ENCODE measurements at places on chromosomes 5 and 9.

DNA sequence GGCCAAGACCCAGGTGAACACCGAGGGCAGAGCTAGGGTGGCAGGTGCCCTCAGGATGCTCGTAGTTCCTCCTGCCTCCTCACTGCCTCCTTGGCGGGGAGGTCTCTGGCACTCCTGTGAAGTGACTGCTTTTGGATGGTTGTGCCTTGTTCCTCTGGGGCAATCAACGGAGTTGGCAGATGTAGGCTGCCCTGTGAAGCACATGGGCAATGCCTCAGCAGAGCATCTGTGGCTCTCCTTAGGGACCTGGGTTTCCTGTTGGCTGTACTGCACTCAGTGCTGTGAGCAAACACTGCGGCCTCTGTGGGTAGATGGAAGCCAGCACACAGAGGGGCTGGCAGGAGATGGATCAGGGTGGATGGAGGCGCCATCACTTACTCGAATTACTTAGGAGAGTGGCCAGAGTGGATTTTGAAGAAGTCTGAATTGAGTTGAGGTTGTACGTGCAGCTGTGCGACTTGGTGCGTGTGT lies 71.4 kb upstream of the COL5A1 start:
- DNase-seq: no peak

GRCh38 chr5:138654281-138654867 lies 79.2 kb upstream of the HSPA9 start:
- DNase-seq: peak; percentile 9

DNA sequence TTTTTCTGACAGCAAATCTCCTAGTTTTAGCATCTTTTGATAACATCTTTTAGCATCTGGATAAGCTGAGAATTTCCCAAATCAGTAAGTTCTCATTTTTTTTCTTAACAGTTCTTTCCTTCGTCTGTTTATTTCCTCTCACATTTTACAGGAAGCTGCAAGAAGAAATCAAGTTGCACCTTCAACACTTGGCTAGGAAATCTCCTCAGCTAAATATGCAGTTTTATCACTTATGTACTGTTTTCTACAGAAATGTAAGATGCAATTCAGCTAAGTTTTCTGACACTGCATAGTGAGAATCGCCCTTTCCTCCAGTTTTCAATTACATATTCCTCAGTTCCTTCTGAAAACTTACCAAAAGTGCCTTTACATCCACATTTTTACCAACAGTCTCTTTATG lies 59.0 kb upstream of the MSX2 start:
- no peak for DNase-seq

- DNase-seq: no peak
These were observed 513.7 kb upstream of the PTGER4 start for GRCh38 chr5:40165789-40166728.

DNA sequence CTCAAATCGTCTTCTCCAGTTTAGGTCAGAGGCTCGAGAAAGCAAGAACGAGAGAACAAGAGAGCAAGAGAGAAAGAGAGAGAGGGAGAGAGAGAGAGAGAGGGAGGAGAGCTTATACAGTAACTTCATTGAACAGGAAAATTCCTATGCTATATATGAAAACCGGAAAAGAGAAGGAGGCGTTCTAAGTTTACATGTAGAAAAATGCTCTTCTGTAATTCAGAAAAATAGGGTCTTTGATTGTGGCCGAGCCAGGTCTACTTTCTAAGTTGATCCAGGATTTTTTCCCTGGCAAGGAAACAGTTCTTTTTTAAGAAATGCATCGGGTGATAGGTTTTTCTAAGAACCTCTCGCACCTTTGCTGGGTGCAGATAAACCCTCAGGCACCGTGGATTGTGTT lies 29.5 kb downstream of the COL15A1 start:
- DNase-seq: no peak

- no peak for DNase-seq
These were observed 219.0 kb downstream of the ZNF608 start for GRCh38 chr5:124527220-124527991.

DNA sequence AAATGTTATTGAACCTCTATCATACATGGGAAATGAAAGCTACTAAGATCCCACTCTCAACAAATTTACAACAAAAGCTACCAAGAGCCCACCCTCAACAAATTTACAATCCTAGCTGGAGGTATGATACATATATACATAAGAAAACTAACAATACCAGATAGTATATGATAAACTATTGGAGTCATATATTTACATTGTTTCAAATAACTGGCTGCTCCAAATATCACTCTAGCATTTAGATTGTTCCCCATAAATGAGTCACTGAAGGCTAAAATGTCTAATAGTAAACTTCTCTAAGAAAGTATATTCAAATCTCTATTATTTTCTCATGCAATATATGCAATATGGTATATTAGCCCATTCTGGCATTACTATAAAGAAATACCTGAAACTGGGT lies 151.1 kb downstream of the TMEM161B start:
- DNase-seq: no peak

GRCh38 chr5:69136293-69136692 lies 30.7 kb upstream of the CCNB1 start:
- DNase-seq: no peak

DNA sequence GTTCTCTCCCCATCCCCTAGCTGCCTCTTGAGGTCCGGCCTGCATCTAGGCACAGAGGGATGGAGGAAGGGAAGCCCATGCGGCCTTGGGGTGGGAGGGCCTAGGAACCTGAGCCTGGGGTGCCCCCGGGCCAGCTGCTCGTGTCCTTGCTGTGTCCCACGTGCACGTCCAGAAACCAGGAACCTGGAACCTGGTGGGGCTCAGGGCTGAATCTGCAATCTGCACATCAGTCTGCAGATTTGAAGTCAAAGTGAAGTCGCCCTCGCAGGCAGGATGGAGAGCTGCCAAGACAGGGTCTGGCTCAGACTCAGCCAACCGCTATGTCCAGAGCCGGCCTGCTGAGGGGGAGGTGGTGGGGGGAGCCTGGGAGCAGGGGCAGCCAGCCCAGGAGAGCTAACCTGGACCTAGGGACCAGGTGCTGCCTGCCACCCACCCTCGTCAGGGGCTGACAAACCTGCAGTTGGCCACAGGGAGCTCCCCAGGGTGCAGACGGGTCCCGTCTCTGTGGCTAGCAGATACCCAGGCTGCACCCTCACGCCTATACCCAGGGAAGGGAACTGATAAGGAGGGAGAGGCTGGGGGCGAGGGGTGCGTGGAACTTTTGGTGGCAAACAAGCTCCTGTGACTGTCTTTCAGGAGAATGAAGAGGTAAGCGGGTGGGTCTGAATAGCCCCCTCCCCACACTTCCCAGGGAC lies 103.5 kb upstream of the SIMC1 start:
- DNase-seq: no peak

DNA sequence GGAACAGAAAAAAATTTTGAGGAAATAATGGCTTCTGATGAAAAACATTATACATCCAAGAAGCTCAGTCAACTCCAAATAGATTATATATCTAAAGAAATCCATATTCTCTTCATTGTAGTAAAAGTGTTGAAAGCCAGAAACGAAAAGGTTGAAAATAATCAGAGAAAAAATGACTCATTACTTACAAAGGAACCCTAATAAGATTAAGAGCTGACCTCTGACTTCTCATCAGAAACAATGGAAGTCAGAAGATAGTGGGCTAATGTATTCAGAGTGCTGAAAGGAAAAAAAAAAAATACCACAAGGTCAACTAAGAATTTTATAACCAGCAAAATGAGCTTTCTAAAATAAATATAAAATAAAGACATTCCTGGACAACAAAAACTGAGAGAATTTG lies 60.0 kb downstream of the HSD17B4 start:
- no peak for DNase-seq

- no peak for DNase-seq
These were observed 1.8 kb downstream of the PLGRKT start for GRCh38 chr9:5435912-5436311.

DNA sequence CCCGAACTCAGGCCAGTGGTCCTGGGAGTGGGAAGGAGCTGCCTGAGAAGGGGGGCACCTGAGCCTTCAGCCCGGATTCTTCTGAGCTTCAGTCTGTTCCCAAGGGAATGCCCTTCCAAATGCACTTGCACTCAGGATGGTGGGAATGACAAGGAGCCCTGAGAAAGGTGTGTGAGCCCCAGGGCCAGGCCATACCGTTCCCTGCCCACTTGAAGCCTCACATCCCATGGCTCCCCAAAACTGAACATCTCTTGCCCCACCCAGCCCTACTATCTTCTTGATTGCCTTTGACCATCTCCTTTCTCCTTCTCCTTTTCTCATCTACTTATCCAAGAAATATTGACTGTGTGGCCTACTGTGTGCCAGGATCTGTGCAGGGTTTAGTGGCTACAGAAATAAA lies 84.4 kb upstream of the HSPA9 start:
- DNase-seq: no peak

DNA sequence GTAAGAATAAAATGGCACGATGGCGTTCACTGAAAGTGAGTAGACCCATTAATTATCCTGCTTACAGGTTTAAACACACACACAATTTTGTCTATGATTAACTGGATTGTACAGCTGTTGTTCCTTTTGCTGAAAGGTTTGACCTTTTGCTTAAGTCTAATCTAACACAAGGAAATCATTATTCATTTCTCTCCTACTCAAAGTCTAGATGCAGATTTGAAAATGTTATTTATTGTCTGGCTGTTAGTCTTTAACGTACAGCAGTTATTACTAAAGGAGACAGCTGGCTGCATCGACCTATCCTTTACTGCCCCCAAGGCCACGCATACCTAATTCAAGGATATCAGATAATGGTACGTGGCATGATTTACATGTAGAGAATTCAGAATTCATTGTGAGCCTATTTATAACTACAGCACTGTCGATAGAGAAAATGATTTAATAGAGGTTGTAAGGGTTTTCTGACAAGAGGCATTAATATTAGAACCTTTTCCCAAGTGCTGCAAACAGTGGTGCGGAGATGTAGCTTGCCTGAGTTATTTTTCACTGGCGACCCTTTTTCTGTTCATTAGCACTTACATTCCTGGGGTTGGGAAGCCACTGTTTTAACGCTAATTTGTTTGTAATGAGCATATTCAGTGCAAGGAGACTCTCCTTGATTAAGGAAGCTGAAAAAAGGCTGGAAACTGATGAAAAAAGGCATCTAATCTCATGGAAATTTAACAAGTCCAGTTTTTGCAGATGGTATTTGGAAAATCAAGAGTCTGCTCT lies 368.4 kb upstream of the GRAMD2B start:
- DNase-seq: no peak

GRCh38 chr5:139658928-139659667 lies 10.9 kb downstream of the CXXC5 start:
- no peak for DNase-seq
